ENCODE measurements at places on chromosomes 1 and 21.
A peak's percentile ranks its signal among the peaks of the same experiment; 100 is the strongest.

DNA sequence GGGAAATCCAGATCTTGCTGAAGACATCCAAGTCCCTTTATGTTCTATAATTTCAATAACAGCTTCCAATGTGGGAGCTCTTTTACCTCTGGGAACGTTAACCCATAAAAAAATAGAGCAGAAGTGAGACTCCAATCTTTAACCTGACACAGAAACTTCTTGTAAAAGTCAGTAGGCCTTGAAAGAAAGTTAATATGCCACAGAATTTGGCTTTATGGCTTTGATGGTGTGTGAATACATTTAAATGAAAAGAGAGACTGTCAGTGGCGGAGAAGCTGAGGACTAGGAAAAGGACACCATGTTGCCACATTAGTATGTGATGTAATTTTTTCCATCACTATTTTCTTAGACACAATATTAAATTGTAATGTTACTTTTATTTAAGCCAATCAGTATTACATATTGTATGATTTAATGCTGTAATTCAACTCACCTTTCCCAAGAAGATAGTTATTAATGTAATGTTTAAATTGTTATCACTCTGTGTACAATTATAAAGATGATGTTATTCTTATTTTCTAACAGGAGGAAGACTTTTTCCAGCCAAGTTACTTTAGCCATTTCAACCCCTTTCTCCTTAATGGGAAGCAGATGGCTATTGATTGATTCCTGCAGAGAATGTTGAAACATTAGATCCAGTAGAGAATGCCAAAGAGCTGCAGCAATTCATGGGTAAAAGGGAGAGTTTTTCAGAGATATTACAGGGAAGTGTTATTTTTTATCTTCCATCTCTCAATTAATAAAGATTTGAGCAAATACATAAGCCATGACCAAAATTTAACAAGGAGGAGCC lies 17.5 kb upstream of the CLDN8 start:
- no peak for DNase-seq

DNA sequence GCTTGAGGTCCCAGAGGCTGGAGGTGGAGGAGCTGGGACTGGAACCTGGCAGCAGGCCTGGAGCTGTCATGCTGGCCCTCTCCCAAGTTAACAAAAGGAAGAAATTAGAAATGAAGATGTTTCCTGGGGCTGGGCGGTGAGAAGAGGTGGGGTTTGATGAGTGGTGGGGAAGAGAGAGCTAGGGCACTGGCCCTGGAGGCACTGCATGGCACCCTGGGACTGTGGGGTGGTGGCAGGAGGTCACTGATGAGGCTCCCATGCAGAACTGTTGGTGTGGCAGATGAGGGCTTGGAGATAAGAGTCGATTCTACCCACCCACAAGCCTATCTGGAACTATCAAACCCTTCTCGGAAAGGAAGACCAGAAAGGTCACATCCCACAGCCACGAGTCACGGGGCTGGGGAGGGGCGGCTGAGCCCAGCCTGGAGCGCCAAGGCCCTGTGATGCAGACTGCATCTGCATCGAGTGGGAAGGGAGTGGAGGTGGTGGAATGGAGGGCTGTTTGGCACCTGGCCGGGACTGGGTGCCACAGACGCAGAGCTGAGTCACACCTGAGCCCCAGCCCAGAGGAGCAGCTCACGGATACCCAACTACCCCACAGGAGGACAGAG lies 29.4 kb downstream of the MRPL37 start:
- DNase-seq: no peak

DNA sequence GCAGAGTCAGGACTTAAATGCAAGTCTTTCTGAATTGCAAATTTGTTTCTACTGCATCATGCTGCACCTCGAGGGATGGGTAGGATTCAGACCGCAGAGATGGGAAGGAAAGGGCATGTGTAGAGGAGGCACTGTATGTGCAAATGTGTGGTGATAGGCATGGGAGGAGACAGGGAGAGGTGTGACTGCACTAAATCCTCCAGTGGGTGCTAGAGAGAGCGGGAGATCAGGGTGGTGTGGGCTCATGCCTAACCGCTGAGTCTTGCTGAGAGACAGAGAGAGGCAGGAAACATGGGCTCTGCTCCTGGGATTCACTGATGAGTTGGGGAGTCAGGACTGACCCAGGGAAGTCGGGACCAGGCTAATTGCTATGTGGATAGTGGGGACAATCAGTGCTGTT lies 61.1 kb downstream of the PTPRU start:
- no peak for DNase-seq

- no peak for DNase-seq
These were observed 157.3 kb downstream of the SLC30A10 start for GRCh38 chr1:219771080-219771479.

DNA sequence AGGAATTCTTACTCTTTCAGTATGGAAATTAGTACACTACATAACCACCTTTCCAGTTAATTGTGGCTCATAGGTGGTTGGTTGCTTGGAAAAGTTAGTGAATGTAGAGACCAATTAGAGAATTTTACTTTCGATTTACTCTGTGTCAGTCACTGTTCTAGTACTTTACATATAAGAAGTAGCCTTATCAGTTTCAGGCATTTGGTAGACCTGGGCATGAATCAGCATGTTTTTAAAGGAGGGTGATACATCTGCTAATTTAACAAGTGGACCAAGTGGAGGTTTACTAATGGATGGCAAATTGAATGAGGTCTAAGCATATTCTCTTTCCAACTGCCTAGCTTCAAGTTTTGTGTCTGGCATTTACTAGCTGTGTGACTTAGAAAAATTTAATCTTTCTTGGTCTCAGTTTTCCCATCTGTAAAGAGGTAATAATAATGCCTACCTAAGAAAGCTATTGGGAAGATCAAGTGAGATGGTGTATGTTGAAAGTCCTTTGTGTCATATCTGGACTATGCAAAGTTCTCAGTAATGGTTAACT lies 1158.6 kb downstream of the PLA2G4A start:
- no peak for DNase-seq

- DNase-seq: no peak
These were observed 45.1 kb upstream of the BMP8B start for GRCh38 chr1:39833621-39834385.

GRCh38 chr1:19033515-19033839 lies 77.0 kb upstream of the IFFO2 start:
- no peak for DNase-seq

DNA sequence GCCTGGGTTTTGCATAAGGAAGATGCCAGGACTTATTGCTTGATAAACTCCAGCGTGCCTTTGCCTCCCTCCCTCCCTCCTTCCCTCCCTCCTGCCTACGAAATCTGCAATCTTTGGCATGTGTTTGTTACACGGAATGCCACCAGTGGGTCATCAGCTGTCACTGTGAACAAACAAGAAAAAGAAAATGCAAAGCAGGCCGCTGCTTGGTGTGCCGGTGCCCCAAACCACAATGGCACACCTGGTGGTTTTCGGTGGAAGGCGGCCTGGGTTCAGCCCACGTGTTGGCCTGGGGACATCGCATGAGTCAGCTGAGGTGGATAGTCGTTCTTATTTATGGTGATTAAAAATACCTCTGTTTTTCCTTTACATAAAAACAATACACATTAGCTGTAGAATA lies 16.3 kb upstream of the IFNLR1 start:
- no peak for DNase-seq

DNA sequence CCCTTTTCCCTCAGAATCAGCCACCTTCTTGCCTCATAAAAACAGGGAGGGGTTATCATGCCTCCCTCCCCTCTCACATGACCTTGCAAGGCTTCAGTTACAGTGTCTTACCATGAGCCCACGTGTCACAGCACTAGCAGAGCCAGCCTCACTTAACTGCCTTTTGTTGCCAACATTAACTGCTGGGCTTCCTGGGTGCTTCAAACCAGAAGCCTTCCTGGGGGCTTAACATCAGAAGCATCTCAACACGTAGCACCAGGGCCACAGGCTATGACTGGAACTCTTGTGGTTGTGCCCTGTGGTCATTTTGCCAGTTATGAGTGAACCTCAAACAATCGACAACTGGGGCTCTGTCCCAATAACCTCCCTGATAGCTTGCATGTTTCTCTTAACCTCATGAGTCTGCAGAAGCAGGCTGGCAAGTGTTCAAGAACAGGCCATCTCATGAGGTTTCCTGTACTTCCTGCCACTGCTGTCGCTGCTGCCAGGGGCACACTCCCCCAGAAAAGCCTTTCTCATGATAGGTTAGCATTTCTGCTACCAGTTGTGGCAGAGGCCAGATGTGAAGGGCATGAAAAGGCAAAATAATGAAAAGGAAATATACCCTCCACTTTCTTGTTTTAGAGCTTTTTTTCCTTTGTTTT lies 132.2 kb downstream of the GLUL start:
- peak; percentile 24 for DNase-seq

GRCh38 chr1:116989835-116990234 lies 11.7 kb upstream of the CD101 start:
- DNase-seq: no peak

GRCh38 chr1:209643285-209644020 lies 8.8 kb downstream of the LAMB3 start:
- DNase-seq: no peak

DNA sequence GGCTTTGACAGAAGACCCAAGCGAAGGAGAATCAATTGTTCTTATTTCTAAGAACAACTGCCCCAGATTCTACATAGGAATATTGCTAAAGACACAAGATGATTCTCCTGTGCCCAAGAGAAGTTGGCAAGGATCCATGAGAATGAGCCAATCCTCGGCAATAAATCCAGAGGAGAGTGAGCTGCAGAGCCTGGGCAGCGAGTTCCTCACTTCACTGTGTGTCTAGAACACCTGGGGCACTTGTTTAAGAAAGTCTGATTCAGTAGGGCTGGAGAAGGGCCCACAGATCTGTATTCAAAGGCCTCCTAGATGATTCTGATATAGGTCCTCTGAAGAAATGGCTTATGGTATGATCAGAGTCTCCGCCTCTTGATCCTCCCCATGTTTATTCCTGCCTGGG lies 31.8 kb downstream of the GADD45A start:
- DNase-seq: no peak

GRCh38 chr1:21262293-21263051 lies 27.8 kb downstream of the ECE1 start:
- DNase-seq: no peak

DNA sequence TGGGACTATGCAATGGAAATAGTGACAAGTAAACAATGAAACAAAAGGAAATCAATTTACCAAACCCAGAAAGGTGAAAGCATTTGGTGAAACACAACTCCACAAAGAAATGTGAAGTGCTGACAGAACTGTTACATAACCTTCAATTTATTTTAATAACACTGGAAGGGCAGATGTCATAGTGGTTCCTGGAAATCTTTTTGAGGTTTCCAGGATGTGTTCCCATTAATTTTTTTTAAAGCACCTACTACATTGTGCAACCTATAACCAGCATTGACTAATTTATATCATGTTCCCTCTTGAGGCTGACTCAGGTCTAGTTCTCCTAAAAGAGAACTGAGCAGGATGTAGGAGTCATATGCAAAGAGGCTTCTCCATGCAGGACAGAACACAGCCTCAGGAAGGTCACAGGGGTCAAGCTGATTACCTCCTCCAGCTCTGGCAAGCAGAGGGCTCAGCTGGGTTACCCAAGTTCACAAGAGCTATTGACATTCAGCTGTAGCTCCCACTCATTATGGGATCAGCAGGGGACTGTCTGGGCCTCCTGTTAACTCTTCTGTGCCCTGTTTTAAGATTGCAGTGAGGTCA lies 157.1 kb upstream of the NRIP1 start:
- DNase-seq: no peak

GRCh38 chr1:25802915-25803314 lies 2.9 kb downstream of the SELENON start:
- no peak for DNase-seq

DNA sequence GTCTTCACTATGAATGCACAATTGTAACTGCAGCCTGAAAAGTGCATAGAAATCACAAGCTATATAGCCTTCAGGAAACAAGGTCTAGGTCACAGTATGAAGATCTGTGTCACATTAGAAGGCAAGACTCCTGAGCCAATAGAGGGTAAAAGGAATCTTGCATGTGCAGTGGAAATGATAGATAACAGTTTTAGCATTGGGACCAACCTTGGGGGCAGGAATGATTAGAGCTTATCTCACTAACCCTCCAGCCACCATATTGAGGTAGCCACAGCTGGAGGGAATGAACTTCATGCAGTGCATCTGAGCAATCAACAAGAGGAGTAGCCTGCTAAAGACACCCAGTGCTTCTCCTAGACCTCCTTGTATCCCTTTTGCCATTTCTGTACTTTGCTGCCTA lies 390.1 kb downstream of the LTN1 start:
- DNase-seq: no peak

DNA sequence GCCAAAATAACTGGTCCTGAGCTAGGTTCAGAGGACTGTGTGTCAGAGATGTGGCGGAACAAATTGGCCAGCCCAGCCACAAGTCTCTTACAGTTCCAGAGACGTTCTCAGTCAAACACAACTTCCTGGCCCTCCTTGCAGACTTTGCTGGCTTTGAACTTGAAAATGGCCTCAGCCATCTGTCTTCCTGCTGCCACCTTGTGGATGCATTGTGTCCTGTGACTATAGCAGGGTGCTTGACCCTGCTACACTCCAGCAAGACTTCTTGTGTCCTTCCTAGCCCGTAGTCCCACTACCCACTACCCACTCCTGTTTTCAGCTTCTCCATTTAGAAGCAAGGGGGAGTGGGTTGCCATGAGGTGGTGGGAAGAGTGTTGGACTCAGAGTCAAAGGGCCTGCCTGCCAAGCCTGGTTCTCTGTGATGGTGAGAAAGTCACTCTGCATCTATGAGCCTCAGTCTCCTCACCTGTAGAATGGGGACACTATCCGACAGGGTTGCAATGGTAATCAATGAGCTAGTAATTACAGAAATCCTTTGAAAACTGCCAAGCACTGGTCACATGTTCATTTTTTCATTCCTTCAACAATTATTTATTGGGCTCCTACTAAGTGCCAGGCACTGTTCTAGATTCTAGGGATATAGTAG lies 109.9 kb downstream of the IGSF21 start:
- no peak for DNase-seq

GRCh38 chr1:111199881-111200801 lies at the start of gene DENND2D:
Gene DENND2D (minus strand): TSS chr1:111200646. CDS start chr1:111200459, 187 bp downstream.
- no peak for DNase-seq

DNA sequence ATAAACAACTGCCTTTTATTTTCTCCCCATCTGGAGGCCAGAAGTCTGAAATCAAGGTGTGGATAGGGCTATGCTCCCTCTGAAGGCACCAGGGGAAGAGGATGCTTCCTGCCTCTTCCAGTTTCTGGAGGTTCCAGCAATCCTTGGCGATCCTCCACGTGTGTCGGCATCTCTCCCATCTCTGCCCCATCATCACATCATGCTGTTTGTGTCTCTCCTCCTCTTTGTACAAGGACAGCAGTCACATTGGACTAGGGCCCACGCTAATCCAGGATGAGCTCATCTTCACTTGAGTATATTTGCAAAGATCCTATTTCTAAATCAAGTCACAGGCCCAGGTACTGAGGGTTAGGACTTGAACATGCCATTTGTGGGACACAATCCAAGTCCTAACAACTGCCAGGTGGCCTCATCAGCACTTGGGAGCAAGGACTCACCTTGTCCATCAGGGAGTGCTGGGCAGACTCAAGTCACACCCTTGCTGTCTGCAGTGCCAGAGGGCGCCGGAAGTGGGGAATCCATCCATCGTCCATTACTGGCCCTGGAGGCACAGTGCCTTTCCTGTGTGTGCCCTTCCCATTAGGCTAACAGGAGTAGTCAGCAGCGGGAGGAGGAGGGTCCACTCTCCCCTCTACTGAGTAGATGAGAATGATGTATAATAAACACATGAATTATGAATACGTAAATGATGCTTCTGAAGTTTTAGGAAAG lies 185.4 kb upstream of the AJAP1 start:
- DNase-seq: no peak

GRCh38 chr1:67429528-67430357 lies 459 bp downstream of the SERBP1 start:
- DNase-seq: no peak

All from stimulated activated CD8-positive, alpha-beta memory T cell treated with anti-CD3 and anti-CD28 coated beads, Interleukin-15, amount 100 ng/mL, for 1 hour (primary cell).